Fibroblast of villous mesenchyme (primary cell): ENCODE measurements at places on chromosomes 3 and 15. TPM values are rescaled to one million over a fixed set of nuclear protein-coding genes. Genes with fewer than 3 reads are reported as not detected.

DNA sequence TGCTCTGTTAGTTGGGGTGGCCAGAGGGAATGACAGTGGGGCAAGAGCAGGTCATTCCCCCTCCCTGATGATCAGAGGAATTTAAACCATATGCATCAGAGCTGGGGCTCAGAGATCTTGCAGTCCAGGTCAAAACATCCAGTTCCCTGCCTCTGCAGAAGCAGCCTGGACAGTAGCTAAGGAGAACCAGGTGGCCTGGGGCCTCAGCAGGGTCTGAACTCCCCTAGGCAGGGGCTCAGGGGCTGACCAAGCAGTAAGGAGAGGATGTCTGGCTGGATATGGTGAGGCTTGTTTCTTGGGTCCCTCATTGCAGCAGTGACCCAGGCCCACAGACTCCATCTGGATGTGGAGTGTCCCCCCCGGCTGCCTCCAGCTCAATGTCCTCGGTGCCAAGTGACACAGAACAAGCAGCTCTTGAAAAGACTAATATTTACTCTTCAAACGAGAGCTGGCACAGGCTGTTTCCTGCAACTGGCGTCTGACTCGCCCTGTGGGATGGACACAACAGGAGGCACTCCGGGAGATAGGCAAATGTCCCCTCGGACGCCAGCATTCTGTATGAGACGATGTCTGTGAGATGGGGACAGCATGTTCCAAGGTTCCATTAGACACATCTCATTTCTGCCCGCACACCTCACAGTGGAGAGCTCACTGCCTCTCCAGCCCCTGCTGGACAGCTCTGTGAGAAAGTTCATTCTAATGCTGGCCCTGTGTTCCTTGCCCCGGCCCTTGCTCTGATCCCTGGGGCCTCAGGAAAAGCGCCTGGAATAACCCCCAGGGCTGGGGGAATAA lies 37.1 kb downstream of the SEC22C start:
- DNase-seq, result no peak

DNA sequence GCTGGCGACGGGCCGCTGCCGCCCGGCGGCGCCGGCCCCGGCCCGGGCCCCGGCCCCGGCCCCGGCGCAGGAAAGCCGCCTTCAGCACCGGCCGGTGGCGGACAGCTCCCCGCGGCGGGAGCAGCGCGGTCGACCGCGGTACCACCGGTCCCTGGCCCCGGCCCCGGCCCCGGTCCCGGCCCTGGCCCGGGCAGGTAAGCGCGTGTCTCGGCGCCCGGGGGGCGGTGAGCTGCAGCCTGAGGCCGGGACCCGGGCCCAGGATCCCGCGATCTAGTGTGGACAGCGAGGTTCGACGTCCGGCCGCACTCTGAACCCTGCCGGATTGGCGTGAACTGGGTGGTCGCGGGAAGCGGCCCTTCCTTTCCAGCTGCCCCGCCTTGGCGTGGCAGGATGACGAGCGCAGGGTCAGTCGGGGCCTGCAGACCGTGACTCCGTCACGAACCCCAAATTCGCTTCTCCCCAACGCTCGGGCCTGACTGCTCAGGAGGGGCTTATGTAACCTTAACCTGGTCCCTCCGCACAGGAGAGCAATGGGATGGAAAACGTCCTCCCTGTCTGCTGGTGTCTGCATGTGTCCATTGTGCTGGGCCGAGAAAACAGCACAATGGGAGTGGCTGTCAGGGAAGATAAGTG lies 472 bp downstream of the BSN start:
- peak; percentile 35 for DNase-seq

DNA sequence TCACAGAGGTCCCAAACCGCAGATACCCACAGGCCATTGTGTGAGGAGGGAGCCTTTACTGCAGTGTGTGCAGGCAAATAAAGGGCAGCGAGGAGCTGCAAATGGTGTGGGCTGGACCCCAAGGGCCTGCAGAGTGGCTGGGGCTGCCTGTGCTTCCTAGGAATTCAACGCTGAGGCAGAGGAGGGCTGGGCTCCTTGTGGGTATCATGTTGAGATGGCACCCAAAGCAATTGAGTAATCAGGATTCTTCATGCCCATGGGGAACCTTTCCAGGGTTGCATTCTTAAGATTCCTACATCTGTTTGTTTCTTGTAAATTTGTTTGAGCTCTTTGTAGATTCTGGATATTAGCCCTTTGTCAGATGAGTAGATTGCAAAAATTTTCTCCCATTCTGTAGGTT lies 85.4 kb upstream of the LIPC start:
- DNase-seq, result peak; percentile 55

- DNase-seq, result peak; percentile 5
Observed at GRCh38 chr3:41932464-41932863, 29.4 kb downstream of the ULK4 start.

DNA sequence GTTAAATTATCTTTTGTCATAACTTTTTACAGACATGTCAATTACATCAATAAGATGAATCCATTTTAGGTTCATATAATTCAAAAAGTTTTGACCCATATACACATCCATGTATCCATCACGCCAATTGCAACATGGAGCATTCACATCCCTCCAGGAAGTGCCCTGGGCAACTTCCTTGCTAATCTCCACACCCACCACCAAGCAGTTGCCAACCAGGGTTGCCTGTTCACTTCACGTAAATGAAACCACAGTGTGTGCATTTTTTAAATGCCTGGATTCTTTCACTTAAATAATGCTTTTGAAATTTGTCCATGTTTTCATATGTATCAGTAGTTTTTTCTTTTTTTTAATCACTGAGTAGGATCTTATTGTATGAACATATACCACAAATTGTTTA lies 40.7 kb upstream of the LYZL4 start:
- DNase-seq, result no peak

DNA sequence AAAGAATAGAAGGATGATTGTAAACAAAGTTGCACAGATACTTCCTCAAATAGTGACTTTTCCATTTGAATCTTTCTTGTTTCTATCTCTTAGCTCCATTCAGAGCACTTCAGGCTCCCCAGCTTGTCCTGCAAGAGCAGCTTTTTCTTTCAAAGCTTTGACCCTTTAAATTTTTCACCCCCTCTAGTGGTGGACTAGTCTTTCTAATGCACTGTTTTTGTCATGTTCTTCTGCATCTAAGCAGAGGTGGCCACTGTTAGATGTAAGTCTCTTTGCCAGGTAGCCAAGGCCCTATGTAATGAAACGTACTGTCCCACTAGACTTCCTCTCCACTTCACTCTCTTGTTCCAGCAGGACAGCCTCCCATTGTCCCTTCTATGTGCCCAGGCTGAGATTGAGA lies 74.0 kb upstream of the MANF start:
- DNase-seq, result peak; percentile 34

Gene ATXN7
- 12.9 and 14.7 TPM in 2 replicates for total RNA-seq

Gene NAALADL2
- 13.4 and 16.4 TPM in 2 replicates for total RNA-seq

Gene ULK3
- total RNA-seq, result 15.5 and 17.3 TPM in 2 replicates
